Small intestine (tissue), 16 donors: ENCODE measurements at places on chromosomes 1 and 21. TPM values are rescaled to one million over a fixed set of nuclear protein-coding genes. Genes with fewer than 3 reads are reported as not detected.

GRCh38 chr1:172224871-172225270, 195.6 kb upstream of the C1orf105 start:
- no peak for DNase-seq

DNA sequence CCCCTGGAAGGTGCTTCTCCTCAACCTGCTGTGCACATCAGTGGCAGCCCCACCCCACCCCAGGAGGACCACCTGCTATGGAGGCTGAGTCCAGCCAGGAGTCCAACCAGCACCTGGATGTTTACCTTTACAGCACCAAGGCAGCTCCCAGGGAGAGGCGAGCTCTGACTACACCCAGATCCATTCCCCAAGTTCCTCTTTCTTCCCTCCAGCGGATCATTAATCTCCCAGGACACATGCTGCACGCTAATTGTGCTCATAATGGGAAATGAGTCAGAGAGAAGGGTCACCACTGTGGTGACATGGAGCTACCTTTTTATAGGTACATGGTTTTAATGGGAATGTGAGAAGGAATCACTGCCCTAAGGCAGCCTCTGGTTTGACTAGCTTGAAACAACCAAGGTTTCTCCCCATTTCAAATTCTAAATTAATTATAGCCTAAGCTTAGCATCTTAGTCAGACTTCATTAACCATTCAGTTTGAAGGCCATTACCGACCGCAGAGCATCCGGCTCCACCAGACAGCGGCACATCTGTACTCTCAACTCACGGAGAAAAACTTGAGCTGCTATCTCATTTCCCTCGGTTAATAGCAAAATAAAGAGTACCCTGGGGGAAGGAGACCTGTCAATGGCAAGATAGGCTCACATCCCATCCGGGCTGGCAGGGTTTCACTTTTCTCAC, 173.1 kb upstream of the GALNT2 start:
- peak; percentile 33 for DNase-seq

DNA sequence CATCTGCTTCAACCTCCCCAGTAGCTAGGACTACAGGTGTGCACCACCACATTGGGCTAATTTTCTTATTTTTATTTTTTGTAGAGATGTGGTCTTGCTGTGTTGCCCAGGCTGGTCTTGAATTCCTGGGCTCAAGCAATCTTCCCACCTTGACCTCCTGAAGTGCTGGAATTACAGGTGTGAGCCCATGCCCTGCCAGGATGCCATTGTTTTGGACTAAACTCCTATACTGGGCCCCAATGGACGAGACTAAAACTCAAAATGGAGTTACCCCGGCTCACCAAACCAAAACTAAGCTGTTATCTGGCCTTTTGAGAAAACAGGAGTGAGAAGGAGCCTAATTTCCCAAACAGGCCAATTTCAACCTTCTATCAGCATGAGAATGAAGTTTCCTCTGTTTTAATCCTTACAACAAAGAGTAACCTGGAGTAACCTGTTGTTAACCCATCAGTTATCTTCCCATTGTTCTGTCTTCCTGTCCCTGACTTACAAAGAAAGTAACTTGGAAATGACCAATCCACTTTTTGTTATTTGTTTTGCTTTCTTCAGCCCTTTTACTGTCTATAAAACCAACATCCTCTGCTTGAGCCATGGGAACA, 29.6 kb downstream of the DMRTA2 start:
- no peak for DNase-seq

DNA sequence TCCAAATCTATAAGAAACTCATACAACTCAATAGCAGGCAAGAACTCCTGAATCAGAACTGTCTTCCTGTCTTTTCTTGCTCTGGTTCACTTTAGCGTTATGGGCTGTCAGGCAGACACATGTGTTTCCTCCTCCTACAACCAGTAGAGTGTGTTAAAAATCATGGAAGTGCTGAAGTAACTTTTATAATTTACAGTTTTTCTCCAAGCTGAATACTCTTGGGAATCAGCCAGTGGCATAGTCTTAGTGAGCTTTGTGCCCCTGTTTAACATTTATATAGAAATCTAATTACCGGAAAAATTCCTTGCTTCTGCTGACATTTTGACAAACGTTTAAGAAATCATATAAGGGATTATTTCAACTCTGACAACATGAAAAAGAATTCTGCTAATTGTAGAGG, 113.1 kb upstream of the RGS18 start:
- DNase-seq = no peak

The AMY1C gene
- not detected for polyA plus RNA-seq

The TMEM234 gene
- polyA plus RNA-seq = 6.5 TPM

DNA sequence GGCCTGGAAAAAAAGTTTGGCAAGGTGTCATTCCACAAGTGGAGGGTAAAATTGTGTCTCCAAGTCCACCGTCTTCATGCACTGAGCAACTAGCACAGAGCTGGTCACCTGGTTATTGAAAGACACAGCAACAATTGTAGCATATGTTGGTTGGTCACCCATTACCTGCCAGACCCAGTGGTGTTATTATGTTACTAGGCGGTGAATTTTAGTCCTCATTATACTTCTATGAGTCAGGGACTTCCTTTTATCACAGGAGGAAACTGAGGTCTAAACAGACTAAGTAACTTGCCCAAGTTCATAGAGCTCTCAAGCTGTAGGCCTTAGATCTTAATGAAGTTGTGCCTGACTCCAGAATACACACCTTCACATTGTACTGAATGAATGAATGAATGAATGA, 94.9 kb upstream of the VANGL1 start:
- no peak for DNase-seq

- no peak for DNase-seq
These were observed 3.7 kb upstream of the REN start for GRCh38 chr1:204169858-204170257.
